Natural killer cell (primary cell): ENCODE measurements at places on chromosomes 16 and 17. TPM values are rescaled to one million over a fixed set of nuclear protein-coding genes. Genes with fewer than 3 reads are reported as not detected.

NOD2 gene
- total RNA-seq: 2.9 TPM

ABCA6 gene
- 0.45 TPM for total RNA-seq

FBXO31 gene
- 32.2 TPM for total RNA-seq

PNPO gene
- 10.9 TPM for total RNA-seq

WSB1 gene
- total RNA-seq: 205 TPM

CDH11 gene
- total RNA-seq: not detected

C1QBP gene
- 40.0 TPM for total RNA-seq

PDK2 gene
- 32.9 TPM for total RNA-seq

TRPV2 gene
- 163 TPM for total RNA-seq

TBC1D3C gene
- 2.1 TPM for total RNA-seq

MRPS23 gene
- total RNA-seq: 12.8 TPM

CRAMP1 gene
- total RNA-seq: 49.6 TPM

GEMIN4 gene
- total RNA-seq: 13.7 TPM

ANKRD40CL gene
- total RNA-seq: not detected

TSPAN10 gene
- 0.24 TPM for total RNA-seq

HYDIN gene
- total RNA-seq: 1.1 TPM

CRISPLD2 gene
- total RNA-seq: 6.3 TPM

C16orf54 gene
- 100.0 TPM for total RNA-seq

RTN4RL1 gene
- 0.15 TPM for total RNA-seq

C1QL1 gene
- total RNA-seq: not detected

CCL7 gene
- total RNA-seq: not detected

HSPB9 gene
- not detected for total RNA-seq

DRC3 gene
- not detected for total RNA-seq

PDE6G gene
- total RNA-seq: 26.6 TPM

ATP6V0D1 gene
- total RNA-seq: 83.3 TPM

AXIN2 gene
- 1.3 TPM for total RNA-seq

GAA gene
- 35.8 TPM for total RNA-seq

KCNJ12 gene
- 0.14 TPM for total RNA-seq

ACE gene
- total RNA-seq: 1.0 TPM

FOXC2 gene
- total RNA-seq: not detected

MYL4 gene
- total RNA-seq: not detected

LPO gene
- not detected for total RNA-seq

NOTUM gene
- total RNA-seq: not detected

IL21R gene
- 45.7 TPM for total RNA-seq

COL1A1 gene
- total RNA-seq: 2.6 TPM

ALOXE3 gene
- total RNA-seq: not detected

BOLA2B gene
- total RNA-seq: 94.3 TPM

TMEM238L gene
- not detected for total RNA-seq

SOX8 gene
- total RNA-seq: not detected

CCR7 gene
- 8.0 TPM for total RNA-seq

PIMREG gene
- total RNA-seq: 0.73 TPM

HID1 gene
- total RNA-seq: 9.5 TPM

CCDC40 gene
- 1.5 TPM for total RNA-seq

GNG13 gene
- not detected for total RNA-seq

MEOX1 gene
- 0.18 TPM for total RNA-seq

PPP1R1B gene
- not detected for total RNA-seq

C17orf100 gene
- 0.68 TPM for total RNA-seq

CCL22 gene
- 0.14 TPM for total RNA-seq

CD300C gene
- 6.9 TPM for total RNA-seq

MATCAP1 gene
- total RNA-seq: 10.9 TPM

AGRP gene
- 0.50 TPM for total RNA-seq
